ENCODE measurements at places on chromosomes 6 and 20.

DNA sequence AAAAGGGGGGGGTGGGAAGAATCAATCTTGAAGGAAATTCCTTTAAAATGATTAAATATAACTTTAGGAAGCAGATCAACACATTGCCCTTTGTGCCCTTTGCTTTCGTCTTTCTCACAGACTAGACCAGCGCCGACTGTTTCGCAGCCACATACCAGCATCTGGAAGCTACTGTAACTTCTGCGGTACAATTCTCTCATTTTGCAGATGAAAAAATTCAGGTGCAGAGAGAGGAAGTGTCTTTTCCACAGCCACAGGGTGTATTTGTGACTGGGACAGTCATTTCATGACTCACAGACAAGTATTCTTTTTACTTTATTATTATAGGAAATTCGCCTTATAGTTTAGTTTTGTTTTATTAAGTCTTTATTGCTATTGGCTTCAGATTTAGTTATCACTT is 84.2 kb downstream of the UST start:
- DNase-seq: no peak

DNA sequence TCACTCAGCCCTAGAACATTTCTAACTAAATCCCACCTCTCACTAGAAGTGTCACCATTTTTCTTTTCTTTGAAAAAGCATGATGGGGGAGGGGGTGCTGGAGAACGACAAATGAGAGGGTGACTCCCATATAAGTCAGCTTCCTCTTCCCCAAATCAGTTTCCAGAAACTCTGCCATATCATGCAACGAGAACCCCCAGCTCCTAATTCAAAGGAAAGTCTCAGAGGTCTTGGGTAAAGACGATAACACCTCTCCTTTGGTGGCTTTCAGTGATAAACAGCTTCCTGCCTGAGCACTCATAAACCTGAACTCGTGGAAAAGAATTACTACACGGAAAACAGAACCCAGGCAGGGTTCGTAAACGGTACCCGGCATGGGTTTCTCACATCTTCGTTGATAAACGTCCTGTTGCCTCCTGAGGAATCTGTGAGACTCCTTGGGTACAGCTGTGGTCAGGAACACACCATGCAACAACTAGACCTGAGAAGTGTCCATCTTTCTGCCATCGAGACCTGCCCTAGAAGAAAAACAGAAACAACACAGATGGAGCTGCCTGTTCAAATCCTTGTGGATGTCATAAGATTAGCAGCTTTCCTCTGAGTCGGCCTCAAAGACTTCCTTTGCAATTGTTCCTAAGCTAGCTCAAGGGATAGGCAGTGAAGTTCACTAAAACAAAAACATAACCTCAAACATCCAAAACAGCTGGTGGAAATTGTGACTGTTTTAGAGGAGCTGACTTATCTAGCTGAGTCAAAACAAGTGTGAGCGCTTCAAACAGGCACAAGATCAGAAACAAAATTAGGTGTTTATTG is 185.8 kb upstream of the PRDM1 start:
- DNase-seq: peak; percentile 3

DNA sequence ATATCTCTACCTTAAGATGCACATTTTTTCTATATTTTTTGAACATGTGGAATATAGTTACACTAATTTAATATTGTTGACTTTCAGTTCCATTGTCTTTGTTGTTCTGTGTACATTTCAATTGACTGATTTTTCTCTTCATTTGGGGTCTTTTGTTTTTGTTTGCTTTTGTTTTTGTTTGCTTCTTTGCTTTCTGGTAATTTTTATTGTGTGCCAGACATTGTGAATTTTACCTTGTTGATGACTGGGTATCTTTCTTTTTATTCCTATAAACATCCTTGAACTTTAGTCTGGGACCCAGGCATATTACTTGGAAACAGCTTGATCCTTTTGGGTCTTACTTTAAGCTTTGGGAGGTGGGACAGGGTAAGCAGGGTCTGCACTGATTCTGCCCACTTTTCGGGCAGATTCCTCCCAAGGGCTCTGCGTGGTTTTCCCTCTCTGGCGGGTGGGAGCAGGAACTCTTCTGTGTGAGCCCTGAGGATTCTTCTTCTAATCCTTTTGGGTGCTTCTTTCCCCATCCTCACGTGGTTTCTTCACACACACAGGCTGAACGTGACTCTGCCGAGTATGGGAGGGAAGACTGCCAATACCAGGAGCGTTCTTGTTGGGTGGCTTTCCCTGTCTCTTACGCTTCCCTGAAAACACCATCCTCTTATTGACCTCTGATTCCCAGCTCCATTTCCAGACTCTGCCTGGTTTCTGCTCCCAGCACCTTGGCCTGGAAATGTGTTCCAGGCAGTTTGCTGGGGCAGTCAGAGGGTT is 200.5 kb downstream of the ARID1B start:
- no peak for DNase-seq

DNA sequence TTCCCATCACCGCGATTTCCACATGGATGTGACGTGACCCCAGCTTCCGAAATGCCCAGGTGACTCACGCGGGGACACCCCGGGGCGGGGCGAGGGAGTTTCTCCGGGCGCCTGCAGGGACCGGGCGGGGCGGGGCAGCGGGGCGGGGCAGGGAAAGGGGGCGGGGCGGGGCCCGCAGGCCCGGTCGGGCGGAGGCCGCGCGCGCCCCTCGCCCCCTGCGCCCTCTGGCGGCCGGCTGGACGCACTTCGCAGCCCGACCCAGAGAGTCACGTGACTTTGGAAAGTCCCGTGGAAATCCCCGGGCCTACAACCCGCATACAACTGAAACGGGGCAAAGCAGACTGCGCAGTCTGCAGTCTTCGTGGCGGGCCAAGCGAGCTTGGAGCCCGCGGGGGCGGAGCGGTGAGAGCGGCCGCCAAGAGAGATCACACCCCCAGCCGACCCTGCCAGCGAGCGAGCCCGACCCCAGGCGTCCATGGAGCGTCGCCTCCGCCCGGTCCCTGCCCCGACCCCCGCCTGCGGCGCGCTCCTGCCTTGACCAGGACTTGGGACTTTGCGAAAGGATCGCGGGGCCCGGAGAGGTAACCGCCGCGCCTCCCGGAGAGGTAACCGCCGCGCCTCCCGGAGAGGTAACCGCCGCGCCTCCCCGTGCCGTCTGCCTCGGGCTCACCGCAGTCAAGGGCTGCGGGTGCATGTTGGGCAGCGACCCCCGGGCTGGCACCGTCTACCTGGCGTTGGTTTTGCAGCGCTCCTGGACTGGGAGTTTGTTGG is at the start of gene TNFAIP3:
Gene TNFAIP3, plus strand, starts transcription at position 346 of the 771 bp plus-strand sequence. CDS start 3,969 bp downstream, outside the sequence.
- peak; percentile 91 for DNase-seq

DNA sequence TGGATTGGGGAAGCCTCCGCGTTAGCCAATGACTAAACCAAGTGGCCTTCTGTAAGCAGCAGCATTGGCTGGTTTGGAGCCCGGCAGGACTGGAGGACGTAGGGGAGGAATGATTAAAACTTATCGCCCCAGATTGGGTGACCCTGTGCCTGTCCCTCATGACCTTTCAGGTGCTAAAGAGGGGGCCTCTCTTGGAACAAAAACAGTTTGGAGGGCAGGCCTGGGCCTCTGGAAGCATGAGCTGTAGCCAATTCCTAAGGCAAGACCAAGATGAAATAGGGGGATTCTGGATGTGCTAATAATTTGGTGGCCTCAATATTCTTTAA is 1.4 kb downstream of the GMPR start:
- no peak for DNase-seq

- DNase-seq: no peak
Observed at GRCh38 chr20:53917145-53918019, 153.0 kb downstream of the BCAS1 start.

DNA sequence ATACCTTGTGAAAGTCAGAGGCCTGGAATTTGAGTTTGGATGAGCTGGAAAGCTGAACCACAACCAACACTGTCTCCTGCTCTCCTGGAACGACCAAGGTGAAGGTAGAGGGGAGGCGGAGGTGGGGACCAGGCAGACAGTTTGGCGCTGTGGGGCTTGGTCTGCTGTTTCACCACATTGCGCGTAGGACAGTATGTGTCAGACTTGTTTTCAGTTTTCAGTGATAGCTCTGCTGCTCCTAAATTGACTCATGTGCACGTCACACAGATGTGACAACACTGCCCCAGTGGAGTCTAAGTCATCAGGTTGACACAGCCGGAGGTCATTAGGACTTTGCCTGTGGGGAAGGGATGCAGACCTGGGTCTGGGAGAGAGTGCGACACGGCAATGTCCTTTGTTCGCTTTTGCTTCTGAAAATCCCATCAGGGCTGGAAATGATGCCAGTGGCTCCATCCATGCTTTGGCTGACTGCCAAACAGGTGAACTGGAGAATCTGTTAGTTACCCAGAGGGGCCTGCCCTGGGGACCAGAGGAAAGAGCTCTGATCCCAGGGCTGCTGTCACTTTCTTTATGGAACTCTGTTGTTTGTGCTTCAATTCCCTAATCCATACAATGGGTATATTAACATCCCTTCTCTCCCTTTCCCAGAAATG is 255.5 kb downstream of the CDC5L start:
- no peak for DNase-seq

DNA sequence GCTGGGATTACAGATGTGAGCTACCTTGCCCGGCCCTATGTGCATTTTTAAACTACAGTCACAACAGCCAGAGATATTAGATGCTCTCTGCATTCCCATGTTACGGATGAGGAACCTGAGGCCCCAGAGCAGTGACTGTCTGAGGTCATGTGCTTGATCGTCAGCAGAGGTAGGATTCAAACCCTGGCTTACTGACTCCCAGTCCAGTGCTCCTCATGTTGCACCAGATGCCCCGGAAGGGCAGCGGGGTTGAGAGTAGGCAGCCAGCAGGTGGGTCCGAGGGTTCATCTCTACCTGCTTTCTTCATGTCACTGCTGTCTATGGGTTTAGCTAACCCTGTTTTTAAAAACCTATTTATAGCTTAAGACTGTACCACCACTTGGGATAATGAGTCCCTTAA is 9.3 kb upstream of the ZNF335 start:
- no peak for DNase-seq

DNA sequence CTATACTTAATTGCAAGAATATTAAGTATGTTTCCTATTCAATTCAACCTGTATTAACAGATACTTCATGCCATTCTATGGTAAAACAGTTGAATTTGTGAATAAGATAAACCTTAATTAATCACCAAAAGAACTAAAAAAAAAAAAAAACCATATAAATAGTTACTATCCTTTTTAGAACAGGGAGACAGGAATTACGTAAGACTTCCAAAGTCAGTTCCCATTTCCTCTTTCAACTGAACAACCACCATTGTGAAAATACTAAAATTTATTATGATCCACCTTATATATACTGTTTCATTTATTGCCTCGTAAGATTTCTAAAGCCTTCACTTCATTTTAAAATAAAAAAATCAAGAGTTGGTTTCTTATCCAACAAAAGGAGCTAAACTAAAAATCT is 9.4 kb downstream of the CCNC start:
- no peak for DNase-seq

- no peak for DNase-seq
Observed at GRCh38 chr20:7305976-7306375, 538.5 kb downstream of the BMP2 start.

GRCh38 chr6:26205625-26206574 is 118.7 kb downstream of the HFE start:
- DNase-seq: no peak

GRCh38 chr20:59625214-59625922 is 21.0 kb downstream of the PHACTR3 start:
- no peak for DNase-seq

DNA sequence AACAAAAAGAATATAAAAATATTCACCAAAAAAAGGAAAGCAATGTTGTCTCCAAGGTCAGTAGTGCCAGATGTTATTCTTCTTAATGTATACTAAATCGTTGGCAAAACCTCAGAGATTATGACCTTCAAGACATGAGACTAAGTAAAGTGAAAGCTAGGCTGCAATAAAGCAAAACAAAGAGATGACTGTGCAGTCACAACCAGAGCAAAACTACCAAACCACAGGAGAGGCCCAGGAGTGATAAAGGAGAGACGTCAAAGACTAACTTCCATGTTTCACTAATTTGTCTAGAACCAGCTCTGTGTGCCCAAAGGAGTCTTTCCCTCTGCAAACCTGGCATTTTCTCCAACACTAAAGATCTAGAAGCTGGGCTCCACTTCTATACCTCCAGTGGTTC is 155.9 kb upstream of the POU3F2 start:
- no peak for DNase-seq

DNA sequence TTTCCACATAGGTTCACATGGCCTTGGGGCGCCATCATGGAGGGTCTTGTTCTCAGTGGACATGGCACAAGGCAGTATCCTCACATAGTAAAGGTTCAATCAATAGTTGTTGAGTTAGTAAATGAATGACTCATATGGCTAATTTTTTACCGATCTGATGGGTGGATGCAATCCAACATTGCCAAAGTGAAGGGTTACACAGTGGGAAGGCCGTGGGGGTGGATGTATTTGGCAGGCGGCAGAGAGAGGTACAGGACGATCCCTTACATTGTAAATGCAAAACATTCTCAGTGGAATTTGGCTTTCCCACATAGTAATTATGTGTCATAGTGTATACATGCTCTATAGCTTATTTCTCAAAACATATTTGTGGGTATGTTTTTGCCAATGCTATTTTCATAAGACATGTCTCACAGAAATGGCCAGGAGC is 21.0 kb upstream of the PDE7B start:
- no peak for DNase-seq

DNA sequence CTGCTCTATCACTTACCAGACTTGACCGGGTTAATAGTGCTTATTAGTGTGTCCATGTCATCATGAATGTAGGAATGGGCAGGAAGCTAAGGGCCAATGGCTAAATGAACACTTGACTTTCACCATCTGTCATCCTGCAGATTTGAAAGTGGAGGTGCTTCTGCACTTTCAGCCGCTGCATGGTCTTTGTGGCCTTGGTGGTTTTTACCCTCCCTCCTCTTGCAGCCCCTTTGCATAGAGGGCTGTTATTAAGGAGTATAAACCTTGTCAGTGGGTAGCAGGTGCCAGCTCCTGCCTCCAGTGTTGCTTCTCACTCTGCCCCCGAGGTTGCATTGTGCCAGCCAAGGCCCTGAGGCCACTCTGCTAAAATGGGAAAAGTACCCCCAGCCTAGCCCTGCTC is 122.2 kb upstream of the TNFAIP3 start:
- DNase-seq: no peak

DNA sequence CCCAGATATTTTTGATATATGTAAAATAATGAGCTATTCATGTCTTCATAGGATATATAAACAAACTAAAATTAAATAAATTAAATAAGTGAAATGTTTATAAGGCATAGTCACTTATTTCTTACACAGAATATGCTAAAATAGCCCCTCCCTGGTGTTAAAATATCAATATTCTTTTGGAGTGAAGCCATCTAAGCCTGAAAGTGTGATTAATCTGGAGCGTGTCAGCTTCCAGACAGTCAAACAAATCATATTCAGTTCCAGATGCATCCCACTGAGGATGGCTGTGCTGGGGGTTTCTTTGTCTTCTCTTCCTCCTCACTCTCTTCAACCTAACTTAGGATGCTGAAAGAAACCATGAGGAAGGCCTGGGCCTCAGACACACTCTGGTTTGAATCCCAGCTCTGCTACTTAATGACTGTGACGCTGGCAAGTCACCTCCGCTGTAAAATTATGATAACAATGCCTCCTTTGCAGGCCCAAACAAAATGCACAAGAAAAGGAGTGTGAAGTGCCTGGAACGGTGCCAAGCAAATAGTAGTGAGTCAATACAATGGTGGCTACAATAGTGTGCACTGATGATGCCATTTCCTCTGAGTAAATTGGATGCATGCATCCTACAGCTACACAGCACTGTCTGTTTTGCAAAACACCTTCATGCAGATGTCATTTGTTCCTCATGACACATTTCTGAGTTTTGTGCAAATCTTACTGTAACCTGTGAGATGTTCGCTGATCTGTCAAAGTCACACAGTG is 161.4 kb downstream of the FOXC1 start:
- peak; percentile 24 for DNase-seq

- peak; percentile 94 for DNase-seq
Observed at GRCh38 chr6:53064726-53065265, 408 bp upstream of the FBXO9 start.

- DNase-seq: no peak
Observed at GRCh38 chr6:131159578-131159977, 24.3 kb downstream of the AKAP7 start.

All from stimulated activated CD4-positive, alpha-beta T cell treated with anti-CD3 and anti-CD28 coated beads, Interleukin-2, amount 100 ng/mL, for 4 hours (primary cell).